KBM-7 (cell line): ENCODE measurements at places on chromosomes 1 and 21.

- peak; percentile 6 for DNase-seq
These were observed 14.6 kb downstream of the EFCAB7 start for GRCh38 chr1:63537940-63538339.

DNA sequence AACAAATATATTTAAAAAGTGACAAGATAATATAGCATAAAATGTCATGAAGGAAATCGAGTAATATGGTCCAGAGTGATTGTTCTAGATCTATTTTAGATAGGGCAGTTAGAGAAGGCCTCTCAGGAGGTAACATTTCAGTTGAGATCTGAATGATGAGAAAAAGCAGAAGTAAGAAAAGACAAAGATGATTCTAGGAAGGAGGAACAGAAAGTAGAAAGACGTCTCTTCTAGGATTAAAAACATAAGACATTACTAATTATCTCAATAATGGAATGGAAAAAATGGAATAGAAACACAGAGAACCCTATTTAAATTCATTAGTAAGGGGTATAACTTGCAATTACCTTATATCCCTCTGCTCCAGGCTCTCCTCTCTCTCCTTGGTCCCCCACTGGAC is 130.0 kb upstream of the ZNHIT6 start:
- peak; percentile 39 for DNase-seq

- no peak for DNase-seq
These were observed 37.3 kb upstream of the ZSWIM5 start for GRCh38 chr1:45243476-45244343.

GRCh38 chr1:52323731-52324130 is 42.3 kb downstream of the CC2D1B start:
- no peak for DNase-seq

DNA sequence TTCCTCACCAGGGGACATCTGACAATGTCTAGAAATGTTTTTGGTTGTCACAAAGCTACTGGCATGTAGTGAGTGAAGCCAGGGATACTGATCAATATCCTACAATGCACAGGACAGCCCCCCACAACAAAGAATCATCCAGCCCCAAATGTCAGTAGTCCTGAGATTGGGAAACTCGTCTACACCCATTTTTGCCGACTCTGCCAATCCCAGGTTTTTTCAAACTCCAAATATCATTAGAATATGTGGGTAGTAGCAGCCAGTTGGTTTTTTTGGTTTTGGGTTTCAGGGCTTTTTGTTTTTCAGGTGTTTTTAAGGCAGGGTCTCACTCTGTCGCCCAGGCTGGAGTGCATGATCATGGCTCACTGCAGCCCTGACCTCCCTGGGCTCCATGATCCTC is 5.9 kb downstream of the SPATA46 start:
- no peak for DNase-seq

- no peak for DNase-seq
These were observed 47.4 kb downstream of the OLIG1 start for GRCh38 chr21:33117101-33117888.

DNA sequence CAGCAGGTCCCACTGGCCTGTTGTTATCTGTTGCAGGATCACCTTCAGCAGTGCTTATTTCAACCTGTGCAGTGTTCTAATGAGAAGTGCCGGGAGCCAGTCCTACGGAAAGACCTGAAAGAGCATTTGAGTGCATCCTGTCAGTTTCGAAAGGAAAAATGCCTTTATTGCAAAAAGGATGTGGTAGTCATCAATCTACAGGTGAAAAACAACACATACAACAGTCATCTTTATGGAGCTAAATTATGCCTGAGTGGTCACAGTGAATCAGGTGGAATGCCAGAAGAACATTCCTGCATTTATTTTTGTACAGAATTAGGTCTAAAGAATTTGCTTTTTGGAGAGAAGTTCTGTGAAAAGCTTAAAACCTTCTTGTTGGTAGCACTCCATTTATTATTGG is 33.2 kb downstream of the TRAF5 start:
- no peak for DNase-seq

DNA sequence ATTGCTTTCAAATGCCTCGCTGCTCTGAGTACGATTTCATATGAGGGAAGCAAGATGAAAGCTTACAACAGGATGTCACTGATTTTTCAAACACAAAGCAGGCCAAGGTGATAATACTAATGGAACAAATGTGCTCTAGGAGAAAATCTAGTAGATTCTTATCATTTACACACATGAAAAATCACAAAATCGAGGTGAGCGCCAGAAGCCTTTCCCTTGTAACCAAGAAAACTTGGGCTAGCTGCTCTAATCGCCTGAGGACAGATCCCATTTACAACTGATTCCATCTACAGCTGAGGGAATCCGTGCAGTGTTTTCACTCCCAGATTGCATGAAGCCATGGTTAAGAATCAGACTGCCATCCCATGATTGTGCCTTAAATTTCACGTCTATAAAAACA is 117.5 kb downstream of the TM2D1 start:
- no peak for DNase-seq

- DNase-seq = no peak
These were observed 166.6 kb downstream of the DYRK1A start for GRCh38 chr21:37532868-37533780.

DNA sequence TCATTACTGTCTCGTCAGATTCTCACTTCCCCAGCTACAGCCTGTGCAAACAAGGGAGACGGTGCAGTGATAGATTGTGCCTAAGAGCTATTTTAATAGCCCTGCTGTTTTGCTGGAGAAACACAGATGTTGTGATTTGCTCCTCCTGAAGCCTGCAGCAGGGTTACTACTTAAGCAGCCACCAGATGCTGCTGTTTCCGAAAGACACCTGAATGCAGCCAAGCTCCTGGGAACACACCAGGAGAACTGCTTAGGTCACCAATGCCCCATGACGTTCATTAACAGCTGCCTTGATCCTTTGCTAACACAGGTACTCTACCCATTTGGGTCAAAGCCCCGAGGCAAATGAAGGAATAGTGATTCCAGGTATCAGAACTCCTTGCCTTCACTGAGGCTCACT is 411.8 kb upstream of the DAB1 start:
- DNase-seq = no peak

DNA sequence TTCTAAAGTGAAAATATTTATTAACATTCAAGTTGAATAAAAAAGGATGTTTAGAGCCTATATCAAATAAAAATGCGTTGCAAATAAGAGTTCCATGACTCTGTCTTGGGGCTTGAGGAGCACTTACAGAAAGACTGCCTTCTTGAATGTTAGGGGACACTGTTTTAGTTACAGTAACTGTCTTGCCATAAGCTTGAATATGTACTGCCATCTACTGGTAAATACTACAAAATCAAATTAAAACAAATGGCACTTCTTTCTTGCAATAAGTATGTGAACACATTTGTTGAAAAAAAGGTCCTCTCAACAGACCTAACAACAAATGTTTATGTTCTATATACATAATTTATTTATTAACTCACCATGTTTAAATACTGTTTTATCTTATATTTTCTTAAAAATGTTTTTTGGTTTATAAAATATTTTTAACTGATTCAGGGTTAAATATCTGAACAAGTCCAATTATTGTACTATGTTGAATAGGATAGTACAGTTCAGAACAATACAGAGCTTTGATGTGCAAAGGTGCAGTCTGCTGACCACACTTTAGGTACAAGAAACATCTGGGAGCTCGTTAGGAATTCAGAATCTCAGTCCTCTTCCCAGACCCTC is 199.5 kb downstream of the LRRIQ3 start:
- peak; percentile 48 for DNase-seq
